T1000 (cell line): ENCODE measurements at places on chromosomes 6 and 20.

- no peak for DNase-seq
These were observed 28.8 kb upstream of the IL17A start for GRCh38 chr6:52157301-52157941.

DNA sequence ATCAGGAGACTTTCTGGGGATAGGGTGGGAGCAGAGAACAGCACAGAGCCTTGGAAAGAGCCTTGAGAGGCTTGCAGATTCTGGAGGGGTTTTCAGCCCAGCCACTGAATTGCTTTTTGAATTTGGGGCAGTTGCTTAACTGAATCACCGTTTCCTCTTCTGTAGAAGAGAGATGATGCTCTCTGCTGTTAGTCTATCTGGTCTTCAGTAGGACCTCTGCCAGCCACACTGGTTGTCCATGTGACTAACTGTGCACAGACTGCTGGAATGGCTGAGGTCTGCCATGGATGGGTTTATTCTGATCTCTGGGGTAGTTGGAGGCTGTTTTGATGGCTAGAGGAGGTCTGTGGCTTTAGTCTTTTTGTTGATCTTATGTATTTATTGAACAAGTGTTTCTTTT, 21.4 kb upstream of the PRDM1 start:
- no peak for DNase-seq

DNA sequence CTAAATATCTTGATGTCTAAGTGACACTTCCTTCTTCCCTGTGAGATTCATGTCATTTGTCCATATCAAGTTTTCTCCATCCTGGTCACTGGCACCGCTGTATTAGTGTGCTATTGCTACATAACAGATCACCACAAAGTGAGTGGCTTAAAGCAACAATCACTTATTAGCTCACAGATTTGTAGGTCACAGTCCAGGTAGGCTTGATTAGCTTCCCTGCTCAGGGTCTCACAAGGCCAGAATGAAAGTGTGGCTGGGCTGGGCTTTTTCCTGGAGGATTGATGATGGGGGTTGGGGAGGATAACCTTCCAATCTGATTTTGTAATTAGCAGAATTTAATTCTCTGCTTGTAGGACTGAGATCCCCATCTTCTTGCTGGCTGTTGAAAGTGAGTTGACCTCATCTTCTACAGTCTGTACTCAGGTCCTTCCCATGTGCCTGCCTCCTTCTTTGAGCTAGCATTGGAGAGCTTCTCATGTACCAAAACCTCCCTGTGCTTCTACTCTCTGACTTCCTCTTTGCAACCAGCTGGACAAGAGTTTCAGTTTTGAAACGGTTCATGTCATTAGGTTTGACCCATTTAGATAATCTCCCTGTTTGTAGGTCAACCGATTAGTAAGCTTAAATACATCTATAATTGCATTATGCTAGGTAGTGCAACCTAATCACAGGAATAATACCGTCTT, 152.4 kb upstream of the MAN1A1 start:
- DNase-seq: no peak

GRCh38 chr20:6705106-6705766, 62.2 kb upstream of the BMP2 start:
- DNase-seq: no peak

- DNase-seq: no peak
These were observed 104.9 kb downstream of the OGFRL1 start for GRCh38 chr6:71393471-71393870.

- no peak for DNase-seq
These were observed 57.6 kb upstream of the LOC128125822 start for GRCh38 chr6:63514488-63515173.

GRCh38 chr6:13767121-13767808, 47.1 kb downstream of the MCUR1 start:
- no peak for DNase-seq
